ENCODE measurements at places on chromosomes 12 and 14.

DNA sequence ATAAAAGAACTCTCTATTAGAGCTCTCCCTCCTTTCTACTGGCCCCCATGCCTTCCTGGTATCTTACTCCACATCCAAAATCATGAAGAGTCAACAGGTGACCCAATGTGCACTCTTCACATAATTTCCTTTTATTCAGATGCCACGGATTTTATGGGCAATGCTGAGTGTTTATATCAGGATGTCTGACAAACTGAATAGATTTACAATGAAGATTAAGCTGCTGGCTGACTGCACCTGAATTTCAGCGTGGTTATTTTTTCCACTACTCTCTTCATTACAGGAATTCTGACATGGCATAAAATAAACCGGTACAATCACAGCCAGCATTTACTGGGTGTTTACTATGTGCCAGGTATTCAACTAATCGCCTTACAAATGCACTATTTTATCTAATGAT lies 29.4 kb upstream of the CERS5 start:
- DNase-seq, result no peak

- no peak for DNase-seq
Measured at GRCh38 chr12:2334689-2335088, 281.9 kb downstream of the CACNA1C start.

DNA sequence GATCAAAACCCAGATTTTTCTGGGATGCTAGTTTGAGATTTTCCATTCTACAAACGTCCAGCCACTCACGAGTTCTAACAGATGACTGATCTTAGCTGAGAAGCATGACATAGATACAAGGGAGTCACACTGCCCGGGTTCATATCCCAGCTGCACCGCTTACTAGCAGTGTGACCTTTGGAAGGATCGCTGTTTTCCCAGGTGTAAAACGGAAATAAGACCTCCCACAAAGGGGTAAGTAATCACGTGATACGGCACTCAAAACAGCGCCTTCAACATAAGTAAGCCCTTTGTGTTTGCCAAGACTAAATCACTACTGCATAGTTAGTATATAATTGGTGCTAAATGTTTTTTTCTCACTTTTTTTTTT lies 624 bp upstream of the PWP1 start:
- DNase-seq, result no peak

- no peak for DNase-seq
Measured at GRCh38 chr14:24377126-24377525, 9.1 kb downstream of the NFATC4 start.

DNA sequence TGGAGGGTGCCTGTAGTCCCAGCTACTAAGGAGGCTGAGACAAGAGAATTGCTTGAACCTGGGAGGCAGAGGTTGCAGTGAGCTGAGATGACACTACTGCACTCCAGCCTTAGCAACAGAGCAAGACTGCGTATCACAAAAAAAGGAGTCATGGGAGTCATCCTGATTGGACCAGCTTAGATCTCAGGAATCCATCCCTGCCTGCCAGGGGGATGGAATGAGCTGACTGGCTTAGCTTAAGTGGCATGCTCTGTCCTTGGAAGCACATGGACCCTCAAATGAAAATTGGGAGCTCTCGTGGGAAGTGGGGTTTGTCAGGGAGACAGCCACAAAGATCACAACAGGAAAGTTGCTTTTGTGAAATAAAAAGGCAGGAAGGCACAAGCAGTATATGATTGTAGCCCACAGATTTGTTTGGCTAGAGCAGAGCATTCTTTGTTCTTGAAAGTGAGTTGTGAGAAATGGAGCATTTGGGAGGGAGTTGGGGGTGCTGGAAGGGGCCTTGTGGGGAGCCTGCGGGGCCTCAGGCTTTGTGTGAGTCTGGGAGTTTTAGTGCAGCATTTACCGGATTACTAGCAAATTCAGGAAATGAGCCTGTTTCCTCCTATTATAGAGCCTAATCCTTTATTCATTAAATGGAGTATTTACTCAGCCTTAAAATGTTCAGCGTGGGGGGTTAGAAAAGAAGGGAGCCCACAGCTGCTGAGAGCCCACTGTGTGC lies 30.7 kb downstream of the DGLUCY start:
- no peak for DNase-seq

- no peak for DNase-seq
Measured at GRCh38 chr12:107108995-107109508, 15.7 kb upstream of the CRY1 start.

DNA sequence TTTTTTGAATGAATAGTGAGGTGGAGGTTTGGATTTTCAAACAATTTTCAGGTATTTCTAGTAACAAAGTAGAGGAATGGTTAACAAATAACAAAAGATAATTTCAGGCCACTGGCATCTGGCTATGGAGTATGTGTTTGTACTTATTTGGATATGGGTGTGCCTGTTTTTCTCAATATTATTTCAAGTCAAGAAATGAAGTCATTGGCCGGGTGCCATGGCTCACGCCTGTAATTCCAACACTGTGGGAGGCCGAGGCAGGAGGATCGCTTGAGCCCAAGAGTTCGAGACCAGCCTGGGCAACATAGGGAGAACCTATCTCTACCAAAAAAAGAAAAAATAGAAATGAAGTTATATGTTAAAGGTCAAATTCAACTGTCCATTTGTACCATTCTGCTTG lies 13.9 kb downstream of the SLC35E3 start:
- no peak for DNase-seq
